Upper lobe of right lung (tissue), 1 donor: ENCODE measurements at places on chromosomes 6 and 20.
A peak's percentile ranks its signal among the peaks of the same experiment; 100 is the strongest.

GRCh38 chr6:48229841-48230240 is 118.8 kb upstream of the PTCHD4 start:
- no peak for DNase-seq

- no peak for DNase-seq
Measured at GRCh38 chr6:80142586-80142985, 36.1 kb downstream of the BCKDHB start.

DNA sequence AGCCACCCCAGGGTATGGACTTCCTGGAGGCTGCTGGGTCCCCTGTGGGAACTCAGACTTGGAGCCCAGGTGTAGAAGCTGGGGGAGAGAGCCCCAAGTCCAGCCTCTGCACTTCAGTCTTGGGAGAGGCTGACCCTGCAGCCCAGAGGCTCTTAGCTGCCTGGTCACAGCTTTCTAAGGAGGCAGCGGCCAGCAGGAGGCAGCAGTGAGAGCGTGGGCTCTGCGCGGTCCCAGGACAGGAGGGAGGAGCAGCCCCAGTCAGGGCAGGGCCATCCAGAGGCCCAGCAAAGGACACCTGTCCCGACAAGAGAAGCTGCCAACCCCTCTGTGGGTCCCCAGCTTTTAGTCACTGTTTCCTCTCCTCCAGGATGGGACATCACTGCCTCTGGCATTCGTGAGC is 9.4 kb downstream of the TREML2 start:
- peak; percentile 83 for DNase-seq

- DNase-seq: no peak
Measured at GRCh38 chr6:166976636-166977035, 20.3 kb upstream of the RNASET2 start.

DNA sequence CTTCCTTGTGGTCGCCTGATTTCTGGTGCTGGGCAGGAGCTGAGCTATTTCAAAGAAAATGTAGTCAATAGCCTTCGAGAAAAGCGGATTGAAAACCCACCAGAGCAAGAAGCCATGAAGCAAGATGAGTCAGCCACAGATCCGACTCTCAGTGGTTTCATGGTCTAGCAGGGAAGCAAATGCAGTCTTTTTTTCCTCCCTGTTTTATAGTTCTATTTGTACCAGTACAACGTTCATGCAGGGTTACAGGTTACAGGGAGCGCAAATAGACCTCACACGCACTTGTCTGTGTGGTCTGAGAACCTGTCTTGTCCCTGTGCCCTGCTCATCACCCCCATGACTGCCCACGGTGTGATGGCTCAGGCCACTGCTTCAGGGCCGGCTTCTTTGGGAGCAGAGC is 309.8 kb upstream of the SUPT3H start:
- no peak for DNase-seq

DNA sequence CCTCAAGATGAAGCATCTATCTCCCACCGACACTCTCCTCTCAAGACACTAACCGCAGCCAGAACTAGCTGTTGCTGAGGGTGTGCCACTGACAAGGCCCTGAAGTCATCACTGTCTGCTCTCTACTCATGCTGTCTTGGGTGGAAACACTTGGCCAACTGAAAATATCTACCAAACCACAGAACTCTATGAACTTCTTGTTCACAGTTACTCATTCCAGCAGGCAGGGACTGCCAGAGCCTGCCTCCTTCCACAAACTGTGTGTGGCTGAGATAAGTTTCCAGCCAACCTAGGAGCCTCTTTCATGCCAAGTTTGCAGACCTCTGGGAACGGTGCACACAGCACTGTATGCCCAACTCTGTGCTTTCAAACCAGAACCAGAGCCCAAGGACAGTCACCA is 45.5 kb upstream of the NXT1 start:
- peak; percentile 19 for DNase-seq

DNA sequence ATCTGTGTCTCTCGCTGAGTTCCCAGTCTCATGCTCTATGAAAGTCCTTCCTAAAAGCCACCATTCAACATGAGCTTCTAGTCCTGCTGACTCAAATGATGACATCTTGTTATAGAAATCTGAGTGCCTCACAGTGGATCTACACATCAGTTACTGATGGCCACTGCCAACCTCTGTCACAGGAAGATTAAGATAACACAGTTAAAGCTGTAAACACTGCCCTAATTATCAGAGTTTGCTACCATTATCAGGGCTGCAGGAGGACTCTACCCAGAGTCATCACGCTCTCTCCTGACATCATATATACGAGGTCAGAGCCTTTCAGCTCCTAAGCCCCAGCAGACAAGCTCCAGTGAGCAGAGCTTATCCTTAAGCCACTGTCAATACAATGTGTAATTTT is 63.2 kb downstream of the HIVEP2 start:
- DNase-seq: no peak

DNA sequence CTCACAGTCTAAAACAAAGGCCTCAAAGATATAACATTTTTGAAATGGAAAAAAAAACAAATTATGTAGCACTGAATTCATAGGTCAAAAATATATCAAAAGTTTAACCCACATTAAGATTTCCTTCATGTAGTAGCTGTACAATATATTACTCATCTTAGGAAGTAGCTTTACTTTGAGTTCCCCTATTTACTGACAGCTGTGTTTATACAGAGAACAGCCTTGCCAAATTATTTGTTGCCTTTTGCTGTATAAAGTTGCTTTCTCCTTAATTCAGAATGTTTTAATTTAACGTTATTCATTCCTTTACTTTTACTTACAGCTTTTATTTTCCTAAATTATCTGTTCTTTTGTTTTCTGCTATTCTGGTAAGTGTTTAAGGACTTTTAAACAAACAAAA is 181.0 kb downstream of the COL12A1 start:
- DNase-seq: no peak

GRCh38 chr20:12252793-12253192 is 335.1 kb downstream of the BTBD3 start:
- DNase-seq: no peak

DNA sequence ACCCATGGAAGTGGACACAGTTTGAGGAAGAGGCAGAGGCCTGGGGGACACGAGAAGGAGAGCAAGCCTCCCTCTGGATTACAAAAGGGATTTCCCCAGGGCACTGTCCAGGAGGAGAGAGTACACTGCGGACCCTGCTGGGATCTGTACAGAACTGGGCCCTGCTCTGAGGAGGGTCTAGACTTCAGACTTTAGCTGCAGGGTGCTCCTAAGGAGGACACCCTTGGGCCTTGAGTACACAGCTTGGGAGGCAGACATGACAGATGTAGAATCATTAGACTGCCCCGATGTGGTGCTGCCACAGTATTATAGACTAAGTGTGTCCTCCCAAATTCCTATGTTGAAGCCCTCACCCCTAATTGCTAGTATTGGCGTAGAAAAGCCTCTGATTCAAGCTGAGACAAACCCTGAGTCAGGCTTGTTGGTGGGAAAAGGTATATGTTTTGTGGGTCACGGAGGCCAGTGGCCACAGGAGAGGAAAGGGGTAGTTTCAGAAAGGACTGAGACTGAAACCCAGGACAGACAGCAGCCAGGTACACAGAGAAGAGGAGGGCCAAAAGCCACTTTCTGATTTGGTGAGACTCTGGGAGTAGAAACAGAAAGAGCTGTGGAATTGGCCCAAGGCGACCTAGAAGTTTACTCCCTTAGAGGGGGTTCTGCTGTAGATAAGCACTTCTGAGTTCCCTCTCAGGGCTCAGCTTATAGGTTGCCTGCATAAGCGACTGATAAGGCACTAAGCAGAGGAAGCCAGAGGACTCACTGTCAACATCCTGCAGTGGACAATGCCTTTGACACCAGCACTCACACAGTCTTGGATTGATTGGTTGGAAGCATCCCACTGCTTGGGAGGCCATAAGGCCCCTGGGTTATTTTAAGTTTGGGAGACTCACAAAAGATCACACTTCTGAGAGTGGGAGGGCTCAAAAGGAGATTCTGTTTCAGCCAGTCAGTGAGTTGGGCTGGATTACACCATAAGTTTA is 16.5 kb upstream of the SH3BGRL2 start:
- no peak for DNase-seq

DNA sequence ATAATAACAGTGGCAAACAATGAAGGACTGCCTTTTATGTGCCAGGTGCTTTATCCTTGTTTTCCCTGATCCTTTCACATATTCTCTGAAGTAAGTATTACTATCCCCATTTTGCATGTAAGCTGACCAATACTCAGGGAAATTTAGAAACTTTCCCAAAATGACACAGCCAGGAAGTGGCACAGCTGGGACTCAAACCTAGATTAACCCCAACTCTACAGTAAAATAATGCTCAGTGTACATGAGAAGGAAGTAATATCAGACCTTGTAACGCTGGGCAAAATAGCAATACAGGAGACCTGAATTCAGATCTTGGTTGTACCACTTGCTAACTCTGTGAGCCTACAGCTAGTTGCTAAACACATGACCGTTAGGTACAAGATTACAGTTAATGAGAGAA is 26.8 kb upstream of the NRSN1 start:
- DNase-seq: no peak

- DNase-seq: no peak
Measured at GRCh38 chr6:3608159-3608558, 143.4 kb downstream of the PXDC1 start.

GRCh38 chr6:63306420-63306819 is 13.4 kb downstream of the LGSN start:
- no peak for DNase-seq

GRCh38 chr6:87408721-87409155 is 966 bp downstream of the CFAP206 start:
- no peak for DNase-seq

DNA sequence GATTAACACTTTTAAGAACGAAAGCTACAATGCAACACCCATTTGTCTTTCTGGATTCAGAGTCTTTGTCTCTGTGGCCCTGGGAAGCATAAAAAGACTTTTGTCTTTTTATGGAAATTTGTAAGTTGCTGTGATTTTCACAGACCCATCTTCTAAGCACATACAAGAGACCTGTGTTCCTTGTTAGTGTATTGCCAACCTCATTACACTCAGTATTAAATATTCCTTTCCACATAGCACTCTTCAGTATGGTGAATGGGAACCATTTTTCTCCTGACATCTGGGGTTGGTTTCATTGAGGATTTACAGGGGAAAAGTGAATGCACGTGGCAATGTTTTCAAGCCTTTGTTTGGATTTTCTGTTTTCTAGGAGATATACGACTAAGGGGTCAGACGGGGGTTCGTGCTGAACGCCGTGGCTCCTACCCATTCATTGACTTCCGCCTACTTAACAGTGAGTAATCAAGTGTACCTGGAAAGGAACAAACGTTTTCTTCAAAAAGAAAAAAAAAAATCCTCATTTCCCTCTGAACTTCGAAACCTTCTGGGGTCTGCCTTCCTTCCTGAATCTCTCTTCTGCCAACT is 141.7 kb downstream of the MTFR2 start:
- no peak for DNase-seq

DNA sequence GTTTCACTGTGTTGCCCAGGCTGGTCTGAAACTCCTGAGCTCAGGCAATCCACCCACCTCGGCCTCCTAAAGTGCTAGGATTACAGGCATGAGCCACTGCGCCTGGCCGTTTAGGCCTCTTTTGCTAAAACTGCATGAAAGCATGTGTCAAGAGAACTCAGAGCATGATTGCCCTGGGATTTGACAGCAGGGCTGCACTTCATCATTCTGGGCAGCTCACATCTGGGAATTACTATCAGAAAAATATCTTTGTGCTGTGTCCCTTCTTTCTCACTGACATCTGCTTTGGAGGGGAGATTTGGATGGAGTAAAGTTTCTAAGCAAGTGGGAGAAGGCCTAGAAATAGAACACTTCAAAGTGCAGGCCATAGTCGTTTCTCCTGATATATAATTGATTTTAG is 59.6 kb upstream of the EIF2S2 start:
- no peak for DNase-seq

GRCh38 chr6:25199544-25199943 is 79.6 kb upstream of the CARMIL1 start:
- no peak for DNase-seq

GRCh38 chr6:73983367-73983766 is 287.4 kb downstream of the CD109 start:
- no peak for DNase-seq

DNA sequence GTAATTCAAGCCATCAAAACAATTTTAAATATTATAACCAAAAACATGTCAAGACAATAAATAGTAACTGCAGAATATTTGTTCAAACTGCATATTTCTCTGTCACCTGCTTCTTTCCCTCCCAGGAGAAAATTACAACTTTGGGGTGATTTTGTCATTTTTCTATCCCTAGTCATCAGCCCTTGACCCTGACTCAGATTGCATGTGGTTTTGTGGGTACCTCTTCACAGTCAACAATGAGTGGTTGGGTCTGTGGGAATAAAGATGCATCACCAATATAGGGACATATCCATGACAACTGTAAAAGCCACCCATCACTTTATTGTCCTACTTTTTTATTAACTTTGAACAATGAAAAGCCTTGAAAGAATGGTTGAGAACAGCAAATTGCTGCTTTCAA is 7.3 kb downstream of the COL10A1 start:
- DNase-seq: no peak

DNA sequence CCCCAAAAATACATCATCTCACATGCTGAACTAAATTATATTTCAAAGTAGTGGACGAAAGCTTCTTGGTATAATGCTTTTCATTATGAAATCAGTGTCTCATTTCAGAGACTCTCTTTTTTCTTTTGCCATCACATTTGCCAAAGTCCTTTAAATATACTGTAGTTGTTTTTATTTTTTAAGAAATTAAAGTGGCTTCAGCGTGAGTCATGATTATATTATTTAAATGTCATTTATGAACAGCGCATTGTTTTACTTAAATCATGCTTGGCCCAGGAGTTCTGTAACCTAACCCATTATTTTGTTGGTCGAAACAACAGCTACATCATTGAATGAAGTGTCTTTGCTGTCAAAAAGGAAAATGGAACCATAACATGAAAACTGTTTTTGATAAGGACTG is 100.9 kb downstream of the CD109 start:
- DNase-seq: no peak

DNA sequence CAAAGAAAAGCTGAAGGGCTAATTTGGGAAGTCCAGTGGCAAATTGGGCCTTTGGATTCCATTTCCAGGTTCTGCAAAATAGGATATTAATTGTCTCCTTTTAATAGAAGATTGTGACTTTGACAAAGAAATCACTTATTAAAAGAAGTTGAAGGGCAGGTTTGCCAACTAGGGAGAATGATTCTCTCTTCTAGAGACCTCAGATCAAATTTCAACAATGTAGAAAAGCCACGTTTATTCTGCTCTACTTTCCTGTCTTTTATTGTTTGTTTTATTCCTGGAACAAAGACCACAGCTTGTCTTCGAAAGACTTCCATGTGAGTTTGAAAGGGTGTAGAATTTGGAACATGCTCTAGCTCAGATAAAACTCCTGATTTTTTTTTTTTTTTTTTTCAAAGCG is 65.5 kb upstream of the PRL start:
- no peak for DNase-seq
